ENCODE measurements at places on chromosomes 16 and 17. TPM values are rescaled to one million over a fixed set of nuclear protein-coding genes. Genes with fewer than 3 reads are reported as not detected.

KRTAP16-1 gene
- total RNA-seq, result not detected

KRTAP2-3 gene
- total RNA-seq, result not detected

KLHL10 gene
- total RNA-seq, result not detected

MAPT gene
- 0.28 TPM for total RNA-seq

PRAC1 gene
- not detected for total RNA-seq

GSDMA gene
- total RNA-seq, result not detected

OTOP2 gene
- total RNA-seq, result not detected

SEPTIN12 gene
- total RNA-seq, result 11.5 TPM

GLIS2 gene
- total RNA-seq, result 1.6 TPM

ZFP1 gene
- total RNA-seq, result 12.0 TPM

TBC1D3 gene
- total RNA-seq, result not detected

NPIPB9 gene
- total RNA-seq, result 1.2 TPM

ZNF200 gene
- total RNA-seq, result 13.4 TPM

CD7 gene
- total RNA-seq, result not detected

SYT17 gene
- total RNA-seq, result 16.4 TPM

TMEM88 gene
- 13.6 TPM for total RNA-seq

SLC35G6 gene
- not detected for total RNA-seq

TBC1D3K gene
- total RNA-seq, result not detected

NGFR gene
- 4.5 TPM for total RNA-seq

LCAT gene
- 17.0 TPM for total RNA-seq

Data from endothelial cell (in vitro differentiated cells).